ENCODE measurements at places on chromosomes 12 and 14.

DNA sequence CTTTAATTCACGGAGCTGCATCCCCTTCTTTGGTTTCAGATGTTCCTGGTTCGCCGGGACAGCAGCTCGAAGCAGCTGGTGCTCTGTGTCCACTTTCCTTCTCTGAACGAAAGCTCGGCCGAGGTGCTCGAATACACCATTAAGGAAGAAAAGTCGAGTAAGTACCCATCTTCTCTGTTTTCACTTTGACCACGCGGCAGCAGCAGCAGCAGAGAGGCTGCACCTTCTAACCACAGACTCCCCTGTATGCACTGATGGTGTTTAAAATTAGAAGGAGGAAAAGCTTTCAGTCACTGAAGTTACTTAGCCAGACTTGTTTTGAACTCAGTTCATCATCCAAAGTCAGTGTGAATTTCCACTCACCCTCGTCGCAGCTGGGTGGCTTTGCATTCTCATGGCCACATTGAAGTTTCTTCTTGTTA, 63.8 kb downstream of the RIN3 start:
- no peak for DNase-seq

GRCh38 chr14:102556098-102556677, 36.3 kb upstream of the RCOR1 start:
- DNase-seq: no peak

GRCh38 chr12:46950094-46950493, 124.3 kb upstream of the SLC38A4 start:
- no peak for DNase-seq

GRCh38 chr12:131564845-131565244, 146.0 kb upstream of the SFSWAP start:
- no peak for DNase-seq

DNA sequence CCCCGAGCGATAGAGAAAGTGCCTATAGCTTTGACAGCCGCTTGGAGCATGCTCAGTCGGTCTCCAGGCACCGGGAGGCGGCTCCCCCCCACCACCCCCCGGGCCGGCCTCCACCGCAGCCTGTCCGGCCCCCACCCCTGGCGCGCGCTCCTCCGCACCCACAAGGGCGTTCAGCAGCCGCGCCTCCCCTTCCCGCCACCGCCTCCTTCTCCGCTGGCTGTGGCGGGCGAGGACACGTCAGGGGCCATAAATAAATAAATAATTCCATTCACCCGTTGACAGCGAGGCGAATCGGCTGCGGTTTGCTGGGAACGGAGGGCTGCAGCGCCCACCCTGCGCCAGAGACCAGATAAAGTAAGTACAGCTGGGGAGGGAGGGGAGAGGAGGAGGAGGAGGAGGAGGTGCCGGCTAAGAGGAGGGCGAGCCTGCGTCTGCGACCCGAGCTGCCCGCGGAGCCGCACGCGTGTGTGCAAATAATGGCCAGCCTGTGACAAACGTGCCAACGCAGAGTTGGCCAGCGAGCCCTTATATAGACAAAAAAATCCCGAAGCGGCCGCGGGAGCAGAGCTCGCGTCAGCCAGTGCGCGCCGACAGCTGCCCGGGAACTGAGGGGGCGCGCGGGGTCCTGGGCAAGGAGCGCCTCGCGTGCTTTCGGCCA, at the start of gene SLC16A7:
TSS of gene SLC16A7 (plus strand) at position 147 of the 658 bp plus-strand sequence. CDS start 108,773 bp downstream, outside the sequence.
- peak; percentile 77 for DNase-seq

- no peak for DNase-seq
Observed at GRCh38 chr14:91113829-91114078, at the start of gene DGLUCY. TSS of gene DGLUCY (plus strand) at chr14:91114073. CDS start at chr14:91160295, 46,222 bp downstream.

- DNase-seq: no peak
Observed at GRCh38 chr12:118727196-118727978, 254.0 kb upstream of the SRRM4 start.

GRCh38 chr12:129208566-129208965, 355.3 kb downstream of the GLT1D1 start:
- no peak for DNase-seq

GRCh38 chr12:25884024-25884919, 74.2 kb upstream of the RASSF8 start:
- DNase-seq: no peak

All from activated T-cell treated with anti-CD3 and anti-CD28 coated beads for 1 hour (primary cell).